ENCODE measurements at places on chromosomes 11 and 22.
A peak's percentile ranks its signal among the peaks of the same experiment; 100 is the strongest.

- DNase-seq = no peak
Measured at GRCh38 chr11:111736181-111736590, 30.0 kb downstream of the PPP2R1B start.

- no peak for DNase-seq
Measured at GRCh38 chr11:76030286-76030685, 176.0 kb downstream of the WNT11 start.

DNA sequence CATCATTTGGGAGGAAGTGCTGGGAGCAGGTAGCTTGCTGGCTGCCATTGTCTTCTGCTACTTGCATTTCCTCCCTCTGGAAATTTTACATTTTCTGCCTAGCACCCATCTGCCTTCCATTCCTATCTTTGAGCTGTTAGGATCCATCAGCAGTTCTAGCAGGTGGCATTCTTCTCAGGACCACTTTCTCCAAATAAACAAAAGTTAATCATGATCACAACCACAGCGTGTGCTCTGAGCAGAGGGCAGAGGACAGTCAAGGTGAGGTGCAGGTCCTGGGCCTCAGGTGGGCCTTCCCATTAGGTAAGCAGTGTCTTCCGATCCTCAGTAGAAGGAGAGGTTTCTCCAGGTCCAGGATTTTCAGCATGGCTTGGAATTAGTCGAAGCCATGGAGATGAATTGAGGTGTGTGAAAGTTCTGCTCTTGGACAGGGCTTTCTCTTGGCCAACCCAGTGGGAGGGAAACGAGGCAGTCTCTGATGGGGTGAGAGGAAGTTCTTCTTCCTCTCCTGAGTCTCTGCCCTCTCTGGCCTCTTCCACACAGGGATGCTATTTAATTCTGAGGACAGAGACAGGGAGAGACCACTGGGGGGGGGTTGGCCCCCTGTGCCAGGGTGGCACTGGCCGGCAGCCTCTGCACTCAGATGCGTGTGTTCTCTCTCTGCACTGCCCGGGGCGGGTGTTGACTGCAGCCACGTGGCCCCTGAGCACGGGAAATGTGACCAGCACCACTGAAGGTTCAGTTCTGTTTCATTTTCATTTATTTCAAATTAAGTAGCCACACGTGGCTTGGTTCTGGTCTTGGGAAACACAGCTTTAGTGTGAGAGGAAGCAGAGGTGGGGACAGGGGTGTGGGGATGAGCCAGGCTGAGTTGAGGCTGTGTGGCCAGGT is 170.8 kb downstream of the TBC1D22A start:
- DNase-seq = no peak

- DNase-seq = peak; percentile 22
Measured at GRCh38 chr11:96015906-96016565, 92.1 kb upstream of the MTMR2 start.

DNA sequence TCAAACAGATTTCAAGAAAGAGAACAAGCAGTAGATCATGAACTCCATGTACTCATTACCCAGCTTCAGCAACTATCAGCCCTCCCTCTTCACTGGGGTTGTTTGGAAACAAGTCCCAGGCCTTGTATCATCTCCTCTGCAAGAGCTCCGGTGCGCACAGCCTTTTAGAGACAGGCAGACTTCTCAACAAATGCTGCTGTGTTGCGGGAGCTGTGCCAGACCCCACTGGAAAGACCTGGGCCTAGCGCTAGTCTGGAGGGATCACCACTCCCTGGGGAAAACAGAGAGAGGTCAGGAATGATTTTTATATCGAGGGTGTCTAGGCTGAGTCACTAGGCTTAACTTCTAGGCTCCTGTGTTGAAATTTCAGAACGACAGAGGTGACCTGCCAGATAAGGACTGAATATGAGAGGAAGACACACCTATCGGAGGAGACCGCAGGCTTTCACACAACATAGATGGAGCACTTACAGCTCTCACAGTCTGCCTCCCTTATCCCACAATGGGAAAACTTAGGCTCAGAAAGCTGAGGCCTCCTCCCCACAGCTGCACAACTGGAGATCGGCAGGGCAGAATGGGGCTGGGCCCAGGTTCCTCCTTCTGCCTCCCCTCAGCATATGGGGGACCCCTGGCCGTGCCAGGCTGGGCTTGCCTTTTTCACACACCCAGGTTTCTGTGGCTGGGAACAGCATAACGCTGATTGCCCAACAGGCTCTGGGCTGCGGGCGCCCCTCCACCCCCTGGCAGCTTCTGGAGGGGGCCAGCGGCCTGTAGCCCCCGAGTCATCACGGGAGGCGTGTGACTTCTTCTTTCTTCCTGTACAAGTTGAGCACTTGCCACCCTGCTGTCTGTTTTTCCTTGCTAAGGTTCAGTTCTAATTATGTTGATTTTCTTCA is 86.0 kb downstream of the PKNOX2 start:
- DNase-seq = no peak

DNA sequence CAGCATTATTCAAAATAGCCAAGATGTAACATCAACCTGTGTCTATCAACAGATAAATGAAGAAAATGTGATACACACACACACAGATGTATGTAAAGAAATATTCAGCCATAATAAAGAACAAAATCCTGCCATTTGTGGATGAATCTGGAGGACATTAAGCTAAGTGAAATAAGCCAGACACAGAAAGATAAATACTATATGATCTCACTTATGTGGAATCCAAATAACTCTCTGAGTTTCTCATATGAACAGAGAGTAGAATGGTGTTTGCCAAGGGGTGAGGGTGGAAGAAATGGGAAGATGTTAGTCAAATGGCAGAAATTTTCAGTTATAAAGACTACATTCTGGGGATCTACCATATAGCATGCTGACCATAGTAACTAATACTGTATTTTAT is 224.2 kb downstream of the GUCY1A2 start:
- DNase-seq = no peak

DNA sequence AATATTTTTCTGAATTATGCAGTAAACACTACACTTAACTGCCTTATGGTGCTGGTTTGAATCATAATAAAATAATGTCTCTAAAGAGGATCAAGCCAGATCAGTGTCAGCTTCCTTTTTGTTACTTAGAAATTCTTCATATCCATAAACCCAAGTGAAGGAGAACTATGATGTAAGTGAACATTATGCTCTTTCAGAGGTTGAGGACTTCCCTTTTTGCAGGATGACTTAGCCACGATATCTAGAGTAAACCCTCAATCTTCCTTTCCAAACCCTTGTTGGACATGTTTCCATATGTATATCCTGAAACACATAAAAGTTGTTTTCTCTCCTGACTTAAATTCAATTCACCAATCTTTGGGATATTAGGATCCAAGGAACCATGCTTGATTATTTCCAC is 19.1 kb downstream of the OR8D1 start:
- no peak for DNase-seq

- no peak for DNase-seq
Measured at GRCh38 chr11:82176365-82176764, 557.3 kb downstream of the FAM181B start.

DNA sequence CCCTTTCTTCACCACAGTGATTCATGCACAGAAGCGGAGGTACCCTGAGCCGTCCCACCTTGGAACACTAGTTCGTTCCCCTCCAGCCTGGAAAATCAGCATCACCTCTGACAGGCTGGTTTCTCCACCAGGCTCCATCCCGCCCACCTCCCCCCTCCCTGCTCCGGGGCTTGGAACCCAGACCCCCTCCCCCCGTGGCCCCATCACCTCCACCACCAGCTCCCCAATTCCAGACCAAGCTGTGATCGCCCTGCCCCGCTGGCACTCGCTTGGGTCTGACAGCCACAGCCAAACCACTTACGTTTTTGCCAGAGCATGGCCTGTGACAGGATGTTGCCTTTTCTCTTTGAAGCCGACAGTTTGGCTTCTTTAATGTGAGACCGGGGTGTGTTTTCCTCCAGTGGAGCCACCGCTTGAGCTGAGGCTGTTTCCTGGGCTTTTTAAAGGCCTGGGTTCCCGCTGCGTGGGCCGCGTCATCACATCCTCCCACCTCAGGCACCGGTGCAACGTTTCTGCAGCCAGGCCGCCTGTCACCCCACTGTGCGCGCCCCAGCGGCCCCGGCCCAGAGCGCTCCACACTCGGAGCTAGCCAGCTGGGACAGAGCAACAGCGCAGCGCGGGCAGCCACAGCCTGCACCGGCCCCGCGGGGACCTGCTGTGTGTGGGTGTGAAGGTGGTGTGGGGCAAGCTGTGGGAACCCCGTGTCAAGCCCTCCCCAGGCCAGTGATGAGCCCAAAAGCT is at the start of gene POU2AF1:
Gene POU2AF1, minus strand, starts transcription at position 415 of the 741 bp plus-strand sequence. Its CDS starts 98 bp downstream, at position 317.
- DNase-seq = peak; percentile 83

GRCh38 chr11:17153757-17154156 is 54.0 kb downstream of the PIK3C2A start:
- no peak for DNase-seq

- no peak for DNase-seq
Measured at GRCh38 chr11:3156282-3156660, 8.8 kb downstream of the OSBPL5 start.

DNA sequence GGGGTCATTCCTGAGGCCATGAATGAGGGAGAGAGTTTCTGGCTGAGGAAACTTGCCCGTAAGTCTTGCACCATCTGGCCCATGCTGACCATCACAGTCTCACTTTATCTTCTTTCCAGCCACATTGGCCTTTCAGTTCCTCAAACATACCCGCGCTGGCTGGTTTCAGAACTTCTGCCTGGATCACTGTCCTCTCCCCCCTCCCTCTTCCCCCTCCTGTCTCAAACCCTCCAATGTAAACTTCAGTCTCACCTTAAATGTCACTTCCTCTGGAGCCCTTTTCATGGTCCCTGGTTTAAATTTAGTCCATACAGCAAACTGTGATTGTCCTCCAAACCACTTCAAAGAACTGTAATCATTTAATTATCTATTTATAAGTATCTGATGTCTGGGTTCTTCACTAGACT is 3.7 kb upstream of the TMEM109 start:
- peak; percentile 68 for DNase-seq

DNA sequence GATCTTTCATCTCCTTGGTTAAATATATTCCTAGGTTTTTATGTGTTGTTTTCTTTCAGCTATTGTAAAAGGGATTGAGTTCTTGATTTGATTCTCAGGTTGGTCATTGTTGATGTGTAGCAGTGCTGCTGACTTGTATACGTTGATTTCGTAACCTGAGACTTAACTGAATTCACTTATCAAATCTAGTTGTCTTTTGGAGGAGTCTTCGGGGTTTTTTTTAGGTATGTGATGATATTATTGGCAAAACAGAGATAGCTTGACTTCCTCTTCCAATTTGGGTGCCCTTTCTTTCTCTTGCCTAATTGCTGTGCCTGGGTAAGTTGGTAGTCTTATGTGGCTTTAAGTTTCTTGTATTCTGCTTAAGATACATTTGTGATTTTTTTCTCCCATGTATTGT is 52.8 kb downstream of the CBL start:
- DNase-seq = no peak

GRCh38 chr11:72984453-72985077 is 157.6 kb downstream of the FCHSD2 start:
- no peak for DNase-seq

- DNase-seq = no peak
Measured at GRCh38 chr11:105152560-105152959, 13.0 kb upstream of the CARD18 start.

- no peak for DNase-seq
Measured at GRCh38 chr22:39941601-39942000, 18.6 kb upstream of the TMA7B start.

- DNase-seq = no peak
Measured at GRCh38 chr11:30816959-30817880, 231.1 kb upstream of the MPPED2 start.

GRCh38 chr11:107040433-107041087 is 22.3 kb upstream of the GUCY1A2 start:
- no peak for DNase-seq

DNA sequence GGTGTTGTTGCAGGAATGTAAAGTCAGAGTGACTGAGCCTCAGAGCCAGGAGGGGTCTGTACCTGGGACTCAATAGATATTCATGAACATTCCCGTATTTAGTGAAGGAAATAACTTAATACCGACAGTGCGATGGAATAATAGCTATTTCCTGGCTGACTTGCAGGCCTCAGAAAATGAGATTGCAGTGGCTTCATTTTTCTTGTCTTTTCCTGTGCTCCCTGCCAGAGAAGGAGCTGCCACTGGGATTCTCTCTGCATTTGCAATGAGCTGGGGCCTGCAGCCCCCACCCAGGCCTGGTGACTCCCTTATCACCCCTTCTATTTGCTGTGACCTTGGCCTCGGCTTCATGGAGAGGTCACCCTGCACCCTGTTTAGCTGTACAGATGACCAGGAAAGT is 173.4 kb downstream of the MIAT start:
- DNase-seq = no peak

DNA sequence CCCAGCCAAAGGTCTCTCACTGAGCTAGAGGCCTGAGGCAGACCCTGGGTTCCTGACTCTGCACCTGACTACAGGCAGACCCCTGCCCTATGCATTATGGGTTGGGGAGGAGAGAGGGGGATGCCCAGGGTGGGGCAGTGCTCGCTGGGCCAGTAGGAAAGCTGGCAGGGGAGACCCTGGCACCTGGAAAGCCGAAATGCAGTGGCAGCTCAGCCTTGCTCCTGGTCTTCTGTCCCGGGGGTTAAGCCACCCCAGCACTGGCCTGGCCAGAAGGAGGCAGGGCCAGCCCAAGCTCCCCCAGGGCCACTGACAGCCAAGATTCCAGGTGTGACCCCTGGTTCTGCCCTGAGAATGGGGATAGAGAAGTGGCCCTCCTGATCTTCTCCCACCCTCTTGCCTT is 5.4 kb downstream of the ARAP1 start:
- no peak for DNase-seq

- DNase-seq = no peak
Measured at GRCh38 chr11:45906965-45907611, at the start of gene FREY1. TSS of gene FREY1 (minus strand) at chr11:45907271. CDS start at chr11:45907245, 26 bp downstream.
